Suprapubic skin (tissue), 4 donors: ENCODE measurements at places on chromosomes 12 and 14. TPM values are rescaled to one million over a fixed set of nuclear protein-coding genes. Genes with fewer than 3 reads are reported as not detected.

- no peak overlapping the region for H3K27ac ChIP-seq
- H3K4me1 ChIP-seq = no peaks in the 10 kb centered on the region
- H3K27me3 ChIP-seq = no peaks in the 10 kb centered on the region
- no peak overlapping the region for H3K4me3 ChIP-seq
- no peaks in the 10 kb centered on the region for H3K36me3 ChIP-seq
These were observed 46.0 kb upstream of the OASL start for GRCh38 chr12:121085069-121085468.

DNA sequence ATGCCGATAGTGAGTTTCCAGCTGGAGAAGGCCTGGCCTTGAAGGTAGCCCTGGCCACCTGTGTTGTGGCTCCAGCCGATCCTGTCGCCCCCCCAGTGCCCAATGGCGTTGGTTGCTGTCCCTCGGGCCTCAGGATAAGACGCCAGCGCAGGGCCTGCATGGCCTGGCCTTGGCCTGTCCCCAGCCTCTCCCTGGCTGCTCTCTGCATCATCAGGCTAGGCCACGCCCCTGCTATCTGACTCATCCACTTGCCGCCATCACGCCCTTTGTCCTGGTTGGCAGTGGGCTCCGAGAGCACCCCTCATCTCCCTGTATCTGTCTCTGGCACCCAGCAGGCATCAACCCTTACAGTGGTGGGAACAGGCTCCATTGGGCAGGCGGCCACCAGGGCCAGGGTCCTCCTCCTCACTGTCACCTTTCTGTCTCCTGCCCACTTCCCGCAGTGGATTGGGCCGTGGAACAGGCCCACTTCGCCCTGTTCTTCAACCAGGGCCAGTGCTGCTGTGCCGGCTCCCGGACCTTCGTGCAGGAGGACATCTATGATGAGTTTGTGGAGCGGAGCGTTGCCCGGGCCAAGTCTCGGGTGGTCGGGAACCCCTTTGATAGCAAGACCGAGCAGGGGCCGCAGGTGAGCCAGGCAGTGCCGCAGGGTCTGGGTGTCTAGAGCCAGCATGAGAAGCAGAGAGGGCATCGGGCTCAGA lies 25.6 kb downstream of the ALDH2 start:
- H3K4me1 ChIP-seq = no peaks in the 10 kb centered on the region
- DNase-seq = no peak
- H3K4me3 ChIP-seq = no peak overlapping the region
- no peaks in the 10 kb centered on the region for H3K27me3 ChIP-seq
- peaks cover 86% of the 10 kb centered on the region for H3K36me3 ChIP-seq

DNA sequence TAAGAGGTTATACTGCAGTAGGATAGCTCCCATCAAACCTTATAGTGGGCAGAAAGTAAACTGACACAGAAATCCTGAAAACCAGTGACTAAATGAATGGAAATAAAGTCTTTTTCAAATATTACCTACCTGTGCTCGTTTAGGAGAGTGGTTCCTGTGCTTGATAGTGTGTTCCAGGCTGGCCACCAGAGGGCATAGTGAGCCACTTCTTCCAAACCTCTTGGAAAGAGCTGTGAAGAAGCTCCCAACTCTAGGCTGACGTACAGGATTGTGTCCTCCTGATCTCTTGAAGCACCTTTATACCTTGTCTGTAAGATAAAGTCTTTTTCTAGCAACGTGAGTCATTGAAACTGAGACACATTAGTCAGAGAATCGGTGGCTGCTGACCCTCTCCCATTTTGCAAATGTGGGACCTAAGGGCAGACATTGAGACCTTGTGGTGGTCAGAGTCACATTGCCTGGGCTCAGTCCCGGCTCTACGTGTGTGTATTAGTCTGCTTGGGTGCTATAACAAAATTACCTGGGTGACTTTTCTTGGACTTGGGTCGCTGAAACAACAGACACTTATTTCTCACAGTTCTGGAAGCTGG lies 17.6 kb downstream of the TDP1 start:
- no peak for DNase-seq
- H3K4me1 ChIP-seq = no peaks in the 10 kb centered on the region
- no peaks in the 10 kb centered on the region for H3K27me3 ChIP-seq
- no peak overlapping the region for H3K4me3 ChIP-seq
- peaks cover 63% of the 10 kb centered on the region for H3K36me3 ChIP-seq

DNA sequence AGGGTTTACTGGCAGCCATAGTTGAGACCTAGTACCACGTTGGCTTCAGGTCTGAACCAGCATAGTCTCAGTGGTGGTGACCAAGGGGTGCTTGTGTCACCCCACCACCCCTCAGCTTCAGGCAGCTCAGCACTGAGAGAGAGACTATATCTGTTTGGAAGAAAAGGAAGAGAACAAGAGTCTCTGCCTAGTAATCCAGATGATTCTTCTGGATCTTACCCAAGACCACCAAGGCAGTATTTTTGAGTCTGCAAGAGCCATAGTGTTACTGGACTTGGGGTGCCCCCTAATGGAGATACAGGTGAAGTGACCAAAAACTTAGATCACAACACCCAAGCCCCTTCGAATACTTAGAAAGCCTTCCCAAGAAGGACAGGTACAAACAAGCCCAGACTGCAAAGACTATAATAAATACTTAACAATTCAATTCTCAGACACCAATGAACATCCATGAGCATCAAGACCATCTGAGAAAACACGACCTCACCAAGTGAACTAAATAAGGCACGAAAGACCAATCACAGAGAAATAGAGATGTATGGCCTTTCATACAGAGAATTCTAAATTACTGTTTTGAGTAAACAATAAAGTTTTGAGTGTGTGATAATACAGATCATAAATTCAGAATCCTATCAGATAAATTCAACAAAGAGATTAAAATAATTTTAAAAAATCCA lies 107.0 kb downstream of the HELB start:
- H3K4me3 ChIP-seq = no peak overlapping the region
- H3K4me1 ChIP-seq = peaks cover 2% of the 10 kb centered on the region
- DNase-seq = no peak
- H3K27me3 ChIP-seq = no peaks in the 10 kb centered on the region
- no peak overlapping the region for H3K27ac ChIP-seq

GRCh38 chr14:96304956-96305355 lies 48.9 kb downstream of the BDKRB1 start:
- H3K4me1 ChIP-seq = no peaks in the 10 kb centered on the region
- H3K4me3 ChIP-seq = no peak overlapping the region
- H3K27me3 ChIP-seq = no peaks in the 10 kb centered on the region
- H3K27ac ChIP-seq = no peak overlapping the region
- peaks cover 80% of the 10 kb centered on the region for H3K36me3 ChIP-seq

DNA sequence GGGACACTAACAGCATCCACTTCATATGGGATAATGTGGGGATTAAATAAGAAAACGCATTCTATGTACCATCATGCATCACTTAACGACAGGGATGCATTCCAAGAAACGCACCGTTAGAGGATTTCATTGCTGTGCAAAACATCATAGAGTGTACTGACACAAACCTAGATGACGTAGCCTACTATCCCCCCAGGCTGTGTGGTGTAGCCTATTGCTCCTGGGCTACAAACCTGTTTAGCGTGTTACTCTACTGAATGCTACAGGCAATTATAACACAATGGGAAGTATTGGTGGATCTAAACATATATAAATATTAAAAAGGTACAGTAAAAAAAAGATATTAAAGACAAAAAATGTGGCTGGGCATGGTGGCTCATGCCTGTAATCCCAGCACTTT lies 230.6 kb downstream of the KSR2 start:
- no peak for DNase-seq
- no peaks in the 10 kb centered on the region for H3K36me3 ChIP-seq
- no peaks in the 10 kb centered on the region for H3K4me1 ChIP-seq
- no peaks in the 10 kb centered on the region for H3K27me3 ChIP-seq

GRCh38 chr14:65110525-65110924 lies 8.2 kb upstream of the MAX start:
- no peak for DNase-seq
- no peaks in the 10 kb centered on the region for H3K36me3 ChIP-seq
- H3K4me1 ChIP-seq = no peaks in the 10 kb centered on the region
- H3K4me3 ChIP-seq = no peak overlapping the region
- no peak overlapping the region for H3K27ac ChIP-seq

DNA sequence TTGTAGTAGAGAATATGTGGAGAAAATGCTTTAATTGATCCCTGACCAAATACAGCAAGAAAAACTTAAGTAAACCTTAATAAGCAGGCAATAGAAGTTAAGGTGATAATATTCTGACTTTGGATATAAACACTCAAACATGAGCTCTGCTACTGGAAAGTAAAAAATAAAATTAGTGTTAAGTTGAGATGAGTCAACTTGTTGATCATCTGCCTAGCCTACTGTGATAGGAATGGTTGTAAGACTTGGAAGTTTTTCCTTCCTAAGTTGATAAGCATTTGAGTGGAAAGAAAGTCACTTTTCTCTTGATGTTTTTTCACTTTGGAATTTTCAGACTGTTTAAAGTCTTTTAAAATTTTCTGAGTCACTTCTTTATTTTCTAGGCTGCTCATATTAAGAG lies 26.0 kb downstream of the ADIPOR2 start:
- H3K27me3 ChIP-seq = no peaks in the 10 kb centered on the region
- H3K4me3 ChIP-seq = no peak overlapping the region
- no peak for DNase-seq
- no peak overlapping the region for H3K27ac ChIP-seq

DNA sequence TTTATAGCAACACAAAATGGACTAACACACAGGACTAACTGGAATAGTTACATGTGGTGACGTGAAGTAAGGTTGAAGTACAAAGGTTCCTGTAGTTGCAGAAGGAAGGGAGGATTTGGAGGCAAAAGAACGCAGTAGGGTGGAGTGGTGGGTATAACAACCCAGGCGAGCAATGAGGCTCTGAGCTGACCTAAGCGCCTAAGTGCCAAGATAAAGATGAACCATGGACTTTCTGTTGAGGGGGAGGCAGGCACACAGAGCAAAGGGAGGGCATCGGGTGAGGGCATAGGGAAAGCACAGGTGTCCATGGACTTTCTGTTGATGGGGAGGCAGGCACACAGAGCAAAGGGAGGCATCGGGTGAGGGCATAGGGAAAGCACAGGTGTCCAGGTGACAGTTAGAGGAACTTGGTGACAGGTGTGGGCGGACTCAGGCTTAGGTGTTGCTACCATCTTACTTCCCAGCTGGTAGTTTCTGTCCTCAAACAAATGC lies 15.2 kb downstream of the SCNN1A start:
- H3K27ac ChIP-seq = no peak overlapping the region
- no peak overlapping the region for H3K4me3 ChIP-seq
- H3K36me3 ChIP-seq = no peaks in the 10 kb centered on the region
- no peaks in the 10 kb centered on the region for H3K27me3 ChIP-seq
- no peak for DNase-seq
- peaks cover 31% of the 10 kb centered on the region for H3K4me1 ChIP-seq

DNA sequence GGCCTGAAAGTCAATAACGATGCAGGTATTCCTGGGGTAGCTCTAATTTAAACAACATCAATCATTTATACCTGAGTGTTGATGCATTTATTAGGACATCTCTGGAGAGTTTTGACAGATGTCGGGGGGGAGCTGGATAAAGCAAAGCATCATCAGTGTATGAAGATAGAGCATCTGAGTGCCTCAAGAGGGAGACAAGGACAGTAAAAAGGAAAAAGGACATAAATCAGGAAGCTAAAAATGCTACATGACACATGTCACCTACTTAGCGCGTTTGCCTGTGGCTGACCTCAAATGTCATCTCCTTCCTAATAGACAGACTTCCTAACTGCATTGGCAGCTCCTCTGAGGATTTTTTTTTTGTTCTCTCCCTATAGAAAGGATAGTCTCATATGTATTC lies 259.5 kb upstream of the PKP2 start:
- no peaks in the 10 kb centered on the region for H3K4me1 ChIP-seq
- no peaks in the 10 kb centered on the region for H3K36me3 ChIP-seq
- no peaks in the 10 kb centered on the region for H3K27me3 ChIP-seq
- H3K4me3 ChIP-seq = no peak overlapping the region

DNA sequence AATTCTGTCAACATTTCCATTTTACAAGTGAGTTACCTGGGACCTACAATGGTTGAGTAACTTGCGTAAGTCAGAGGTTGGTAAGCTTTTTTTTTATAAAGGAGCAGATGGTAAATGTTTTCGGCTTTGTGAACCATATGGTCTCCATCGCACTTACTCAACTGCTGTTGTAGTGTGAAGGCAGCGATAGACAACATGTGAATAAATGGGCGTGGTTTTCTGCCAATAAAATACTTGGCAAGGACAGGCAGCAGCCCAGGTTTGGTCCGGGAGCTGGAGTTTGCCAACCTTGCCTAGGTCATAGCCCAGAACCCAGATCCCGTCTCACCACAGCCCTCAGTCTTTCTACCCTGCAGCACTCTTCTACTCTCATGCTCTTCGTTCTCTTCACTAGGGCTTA lies 6.3 kb downstream of the DDX55 start:
- peaks cover 80% of the 10 kb centered on the region for H3K36me3 ChIP-seq
- H3K27ac ChIP-seq = no peak overlapping the region
- H3K4me1 ChIP-seq = peaks cover 11% of the 10 kb centered on the region
- H3K27me3 ChIP-seq = no peaks in the 10 kb centered on the region
- no peak overlapping the region for H3K4me3 ChIP-seq

- H3K27ac ChIP-seq = no peak overlapping the region
- no peak overlapping the region for H3K4me3 ChIP-seq
- peaks cover 3% of the 10 kb centered on the region for H3K4me1 ChIP-seq
- H3K36me3 ChIP-seq = no peaks in the 10 kb centered on the region
These were observed 354.4 kb upstream of the FLRT2 start for GRCh38 chr14:85175556-85175955.

GRCh38 chr12:90677552-90677951 lies 277.4 kb downstream of the CCER1 start:
- H3K27me3 ChIP-seq = no peaks in the 10 kb centered on the region
- no peak overlapping the region for H3K27ac ChIP-seq
- no peaks in the 10 kb centered on the region for H3K4me1 ChIP-seq
- H3K36me3 ChIP-seq = no peaks in the 10 kb centered on the region
- no peak overlapping the region for H3K4me3 ChIP-seq

- H3K36me3 ChIP-seq = peaks cover 17% of the 10 kb centered on the region
- peaks cover 7% of the 10 kb centered on the region for H3K4me1 ChIP-seq
- no peak overlapping the region for H3K4me3 ChIP-seq
- H3K27me3 ChIP-seq = no peaks in the 10 kb centered on the region
- no peak overlapping the region for H3K27ac ChIP-seq
- no peak for DNase-seq
These were observed 15.0 kb upstream of the GALNT16 start for GRCh38 chr14:69244946-69245345.

GRCh38 chr14:94770815-94771157 lies 873 bp upstream of the GSC start:
- DNase-seq = no peak
- no peak overlapping the region for H3K4me3 ChIP-seq
- peaks cover 98% of the 10 kb centered on the region for H3K27me3 ChIP-seq
- peaks cover 29% of the 10 kb centered on the region for H3K4me1 ChIP-seq
- H3K36me3 ChIP-seq = no peaks in the 10 kb centered on the region
- no peak overlapping the region for H3K27ac ChIP-seq

Gene ING4
- total RNA-seq = 67.9 TPM

Gene GALNT8
- total RNA-seq = 0.59 TPM
